Choroid plexus epithelial cell (primary cell): ENCODE measurements at places on chromosomes 3 and 15.
A peak's percentile ranks its signal among the peaks of the same experiment; 100 is the strongest.

DNA sequence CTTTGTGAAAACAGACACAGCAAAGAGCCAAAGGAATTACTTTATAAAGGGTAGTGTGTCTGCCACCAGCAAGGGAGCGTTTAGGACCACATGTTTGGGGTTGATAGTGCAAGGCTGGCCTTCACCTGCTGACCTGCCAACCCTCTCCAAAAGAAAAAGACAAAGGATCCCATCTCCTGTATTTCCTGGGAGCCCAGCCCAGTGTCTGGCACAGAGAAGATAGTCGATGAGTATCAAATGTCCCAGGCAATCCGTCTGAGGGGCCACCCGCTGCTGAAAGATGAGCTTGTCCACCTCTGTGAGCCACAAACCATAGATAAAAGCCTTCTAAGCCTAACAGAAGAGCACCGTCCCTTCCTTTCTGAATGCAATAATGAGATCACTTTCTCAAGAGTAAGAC is 154.8 kb upstream of the CTNNB1 start:
- peak; percentile 16 for DNase-seq

GRCh38 chr3:72223116-72223515 is 438.2 kb upstream of the PROK2 start:
- DNase-seq = peak; percentile 22

DNA sequence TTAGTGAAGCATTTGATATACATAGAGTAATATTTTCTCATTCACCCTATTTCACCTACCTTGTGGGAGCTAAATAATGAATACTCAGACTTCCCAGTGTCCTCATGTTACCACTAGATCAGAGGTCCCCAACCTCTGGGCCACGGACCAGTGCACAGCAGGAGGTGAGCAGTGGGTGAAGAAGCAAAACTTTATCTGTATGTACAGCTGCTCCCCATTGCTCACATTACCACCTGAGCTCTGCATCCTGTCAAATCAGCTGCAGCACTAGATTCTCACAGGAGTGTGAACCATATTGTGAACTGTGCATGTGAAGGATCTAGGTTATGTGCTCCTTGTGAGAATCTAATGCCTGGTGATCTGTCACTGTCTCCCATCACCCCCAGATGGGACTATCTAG is 79.4 kb downstream of the RETNLB start:
- peak; percentile 11 for DNase-seq

DNA sequence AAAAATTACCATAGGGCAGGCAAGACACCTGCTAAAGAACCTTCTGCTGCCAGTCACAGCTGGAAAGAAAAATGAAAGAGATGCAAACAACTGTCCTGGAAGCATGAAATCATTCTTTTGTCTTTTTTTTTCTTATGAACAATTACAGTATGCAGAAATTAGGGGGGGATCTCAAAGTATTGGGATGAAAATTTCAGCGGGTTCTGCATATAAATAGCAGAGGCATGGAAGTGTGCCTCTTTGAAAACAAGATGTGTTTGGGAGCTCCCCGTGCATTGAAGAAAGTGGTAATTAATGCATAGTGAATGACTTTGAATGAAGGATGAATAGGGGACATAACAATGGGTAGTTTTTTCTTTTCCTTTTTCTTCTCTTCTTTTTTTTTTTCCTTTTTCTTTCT is 431.2 kb downstream of the SOX2 start:
- no peak for DNase-seq
